H1 (cell line): ENCODE measurements at places on chromosomes 16 and 17.

GRCh38 chr17:81523402-81524038, 4.7 kb upstream of the FSCN2 start:
- H3K4me3 ChIP-seq, result no peak overlapping the region
- no peak for DNase-seq
- H3K36me3 ChIP-seq, result no peaks in the 10 kb centered on the region
- peaks cover 14% of the 10 kb centered on the region for H3K4me1 ChIP-seq

DNA sequence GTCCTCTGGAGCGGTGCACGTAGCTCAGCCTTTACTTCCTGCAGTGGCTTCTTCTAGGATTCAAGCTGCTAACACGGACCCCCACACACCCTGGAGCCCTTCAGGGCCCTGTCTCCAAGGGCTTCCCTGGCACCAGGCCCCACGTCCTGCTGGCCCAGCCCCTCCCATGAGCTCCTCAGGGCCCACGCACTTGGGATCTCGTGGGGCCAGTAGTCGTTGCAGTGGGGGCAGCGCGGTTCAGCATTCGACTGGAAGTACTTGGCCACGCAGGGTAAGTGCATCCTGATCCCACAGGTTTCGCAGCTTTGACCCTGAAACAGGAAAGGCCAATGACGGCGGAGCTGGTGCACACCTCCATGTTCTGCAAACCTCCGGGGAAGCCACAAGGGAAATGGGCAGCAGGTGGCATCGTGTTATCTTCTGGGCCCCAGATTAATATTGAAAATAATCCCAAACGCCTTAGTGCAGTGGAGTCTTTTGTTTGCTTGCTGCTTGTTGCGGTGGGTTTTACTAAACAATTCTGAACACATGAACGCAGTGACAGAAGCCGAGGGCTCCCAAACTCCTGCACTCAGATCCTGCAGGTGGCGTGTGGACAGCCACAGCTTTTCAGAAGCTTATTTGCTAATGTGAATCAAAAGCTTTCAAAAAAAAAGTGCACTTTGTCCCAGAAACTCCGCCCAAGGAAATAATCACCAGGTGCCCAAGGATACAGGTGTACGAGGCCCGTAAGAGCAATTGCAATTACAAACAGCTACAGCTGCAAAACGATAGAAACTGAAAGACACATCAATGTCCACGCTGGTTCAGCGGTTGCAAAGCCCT, 22.4 kb downstream of the KDM8 start:
- no peaks in the 10 kb centered on the region for H3K36me3 ChIP-seq
- DNase-seq, result no peak
- H3K27me3 ChIP-seq, result no peaks in the 10 kb centered on the region

DNA sequence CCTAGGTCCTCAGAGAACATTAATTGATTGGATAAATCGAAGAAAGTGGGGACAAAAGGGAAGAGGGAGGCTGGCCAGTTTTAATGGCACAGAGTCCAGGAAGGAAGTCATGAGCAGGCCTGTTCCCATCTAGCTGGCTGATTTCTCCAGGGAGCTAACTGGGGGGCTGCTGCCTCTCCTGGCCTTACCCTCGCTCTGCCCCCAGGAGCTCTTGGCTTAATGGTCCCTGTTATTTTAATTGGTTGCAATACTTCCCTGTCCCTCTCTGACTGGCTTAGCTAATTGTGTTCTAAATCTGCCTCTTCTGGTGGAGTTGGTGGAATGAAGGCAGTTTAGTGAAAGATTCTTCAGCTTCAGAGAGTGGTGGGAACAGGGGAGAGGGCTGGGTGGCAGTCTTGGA, 61.4 kb downstream of the MGAT5B start:
- no peak overlapping the region for H3K4me3 ChIP-seq
- no peak for DNase-seq
- H3K4me1 ChIP-seq, result no peaks in the 10 kb centered on the region
- no peaks in the 10 kb centered on the region for H3K36me3 ChIP-seq
- H3K27ac ChIP-seq, result no peak overlapping the region

DNA sequence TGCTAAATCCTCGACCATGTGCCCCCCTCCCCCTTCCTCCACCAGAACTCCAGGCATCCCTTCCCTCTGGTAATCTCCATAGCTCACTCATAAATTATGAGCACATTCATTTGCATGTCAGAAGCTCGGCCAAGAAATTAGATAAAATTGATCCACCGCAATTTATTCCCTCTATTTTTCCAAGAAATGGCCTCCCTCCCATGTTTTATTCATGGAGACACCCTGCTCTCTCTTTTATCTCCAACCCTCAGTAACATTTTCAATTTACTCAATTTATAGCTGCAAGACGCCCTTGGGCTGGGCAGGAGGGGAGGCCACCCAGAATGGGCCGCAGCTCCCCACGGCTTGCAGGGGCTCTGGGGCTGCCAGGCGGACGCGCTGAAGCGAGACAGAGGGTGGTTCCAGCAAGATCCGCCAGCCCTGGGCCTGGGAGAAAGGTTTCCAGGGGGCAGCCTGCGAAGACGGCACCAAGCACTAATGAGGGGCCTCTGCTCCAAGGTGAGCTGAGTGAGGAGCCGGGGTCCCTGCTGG, 54.7 kb upstream of the ZNF423 start:
- no peaks in the 10 kb centered on the region for H3K4me1 ChIP-seq
- no peak overlapping the region for H3K27ac ChIP-seq
- no peak overlapping the region for H3K4me3 ChIP-seq
- H3K27me3 ChIP-seq, result no peaks in the 10 kb centered on the region
- peak; percentile 49 for DNase-seq
- H3K36me3 ChIP-seq, result no peaks in the 10 kb centered on the region
